ENCODE measurements at places on chromosomes 3 and 15. TPM values are rescaled to one million over a fixed set of nuclear protein-coding genes. Genes with fewer than 3 reads are reported as not detected.
A peak's percentile ranks its signal among the peaks of the same experiment; 100 is the strongest.

GRCh38 chr3:69696367-69696766, 42.9 kb upstream of the MITF start:
- no peaks in the 10 kb centered on the region for H3K27me3 ChIP-seq
- no peak for DNase-seq
- H3K27ac ChIP-seq: no peak overlapping the region
- no peaks in the 10 kb centered on the region for H3K4me1 ChIP-seq
- no peaks in the 10 kb centered on the region for H3K36me3 ChIP-seq
- no peak overlapping the region for H3K4me3 ChIP-seq

DNA sequence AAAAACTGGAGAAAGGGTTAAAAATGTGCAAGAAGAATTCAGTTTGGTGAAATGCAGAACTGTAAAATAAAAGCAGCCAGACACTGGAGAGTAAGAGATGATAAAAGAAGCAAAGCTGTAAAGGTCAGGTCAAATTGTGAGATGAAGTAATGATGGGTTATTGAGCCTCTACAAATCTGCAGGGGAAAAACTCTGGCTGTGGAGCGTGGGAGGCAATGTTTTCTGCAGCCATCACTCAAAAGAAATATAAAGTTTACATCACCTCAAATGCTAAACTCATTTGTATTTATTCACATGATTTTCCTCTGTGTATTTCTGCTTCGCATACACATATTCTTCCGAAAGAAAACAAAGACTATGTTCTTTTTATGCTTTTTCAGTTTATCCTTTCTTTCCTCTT, 158.8 kb upstream of the GPR149 start:
- H3K4me3 ChIP-seq: no peak overlapping the region
- no peaks in the 10 kb centered on the region for H3K4me1 ChIP-seq
- H3K36me3 ChIP-seq: no peaks in the 10 kb centered on the region
- H3K27ac ChIP-seq: no peak overlapping the region

GRCh38 chr3:119340014-119340413, 45.8 kb downstream of the ARHGAP31 start:
- no peak overlapping the region for H3K27ac ChIP-seq
- no peaks in the 10 kb centered on the region for H3K4me1 ChIP-seq
- no peaks in the 10 kb centered on the region for H3K27me3 ChIP-seq
- H3K36me3 ChIP-seq: no peaks in the 10 kb centered on the region
- DNase-seq: no peak
- no peak overlapping the region for H3K4me3 ChIP-seq

Gene GRK7
- total RNA-seq: 0.10 TPM

DNA sequence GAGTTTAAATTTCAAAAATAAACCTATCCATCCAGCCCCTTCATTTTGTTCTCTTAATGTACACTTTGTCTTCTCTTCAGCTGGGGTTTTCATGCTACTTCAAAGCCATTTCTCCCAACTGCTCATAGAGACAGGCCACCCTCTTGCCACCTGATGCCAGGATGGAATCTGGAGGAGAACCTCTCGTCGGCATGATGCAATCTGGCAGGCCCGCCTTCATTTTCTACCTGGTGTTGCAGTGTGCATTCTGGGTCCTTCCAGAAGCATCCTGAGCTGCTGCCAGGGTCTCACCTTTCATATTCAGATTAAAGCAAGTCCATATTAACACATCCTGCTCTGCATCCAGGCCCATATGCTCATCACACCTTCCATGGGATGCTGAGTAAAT, 60.8 kb downstream of the CTNNB1 start:
- H3K36me3 ChIP-seq: no peaks in the 10 kb centered on the region
- DNase-seq: no peak
- H3K27ac ChIP-seq: no peak overlapping the region
- H3K4me3 ChIP-seq: no peak overlapping the region
- no peaks in the 10 kb centered on the region for H3K4me1 ChIP-seq

DNA sequence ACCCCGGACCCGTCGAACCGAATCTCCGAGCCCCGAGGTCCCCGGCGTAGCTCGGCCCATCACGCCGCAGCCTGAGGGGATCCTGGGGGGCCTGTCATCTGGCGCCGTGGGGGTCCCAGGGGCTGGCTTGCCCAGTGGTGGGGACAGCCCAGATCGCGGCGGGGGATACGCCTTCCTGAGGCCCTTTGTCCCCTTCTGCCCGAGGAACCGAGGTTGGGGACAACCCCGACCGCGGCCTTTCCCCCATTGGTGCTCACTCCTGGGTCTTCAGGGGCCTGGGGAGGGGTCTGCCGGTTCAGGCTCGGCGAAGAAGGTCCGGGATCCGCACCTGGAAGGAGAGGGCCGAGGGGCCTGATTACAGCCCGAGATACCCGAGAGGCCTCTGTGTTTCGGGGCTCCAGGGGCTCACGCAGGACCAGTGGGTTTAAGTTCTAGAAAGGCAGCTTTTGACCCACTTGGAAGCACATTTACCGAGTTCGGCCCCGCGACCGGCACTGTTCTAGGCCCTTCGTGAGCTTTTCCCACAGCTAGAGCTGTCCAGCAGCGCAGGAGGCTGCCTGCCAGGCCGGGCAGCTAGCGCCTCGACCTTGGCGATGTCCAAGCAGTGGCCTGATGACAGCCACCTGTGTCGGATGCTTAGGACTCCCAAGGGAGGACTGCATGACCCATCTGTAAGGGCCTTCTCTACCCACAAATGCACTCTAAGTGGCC, 504 bp downstream of the ABHD2 start:
- DNase-seq: no peak
- no peaks in the 10 kb centered on the region for H3K27me3 ChIP-seq
- peaks cover 45% of the 10 kb centered on the region for H3K4me1 ChIP-seq
- peak overlapping the region; percentile 88 for H3K27ac ChIP-seq
- peak overlapping the region; percentile 84 for H3K4me3 ChIP-seq

Measured in Panc1 (cell line).